ENCODE measurements at places on chromosomes 16 and 17.

GRCh38 chr17:83196973-83197880, 117.8 kb downstream of the METRNL start:
- DNase-seq = no peak

DNA sequence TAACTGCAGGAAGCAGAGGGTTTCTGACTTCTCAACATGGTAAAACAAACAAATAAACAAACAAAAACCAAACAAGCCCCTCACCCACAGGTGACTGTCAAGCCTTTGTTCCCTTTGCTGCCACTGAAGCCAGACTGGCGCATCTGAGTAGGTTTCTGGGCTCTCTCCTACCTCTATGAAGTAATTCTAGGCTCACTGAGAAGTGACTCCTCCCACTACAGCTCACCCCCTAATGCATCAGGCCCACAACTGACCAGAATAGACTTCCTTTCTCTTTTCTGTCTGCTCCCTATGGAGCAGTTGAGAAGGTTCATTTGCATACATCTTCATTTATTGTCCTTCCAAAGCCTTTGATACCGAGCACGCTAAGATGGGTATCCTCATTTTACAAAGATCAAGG, 77.0 kb upstream of the CCL2 start:
- no peak for DNase-seq

DNA sequence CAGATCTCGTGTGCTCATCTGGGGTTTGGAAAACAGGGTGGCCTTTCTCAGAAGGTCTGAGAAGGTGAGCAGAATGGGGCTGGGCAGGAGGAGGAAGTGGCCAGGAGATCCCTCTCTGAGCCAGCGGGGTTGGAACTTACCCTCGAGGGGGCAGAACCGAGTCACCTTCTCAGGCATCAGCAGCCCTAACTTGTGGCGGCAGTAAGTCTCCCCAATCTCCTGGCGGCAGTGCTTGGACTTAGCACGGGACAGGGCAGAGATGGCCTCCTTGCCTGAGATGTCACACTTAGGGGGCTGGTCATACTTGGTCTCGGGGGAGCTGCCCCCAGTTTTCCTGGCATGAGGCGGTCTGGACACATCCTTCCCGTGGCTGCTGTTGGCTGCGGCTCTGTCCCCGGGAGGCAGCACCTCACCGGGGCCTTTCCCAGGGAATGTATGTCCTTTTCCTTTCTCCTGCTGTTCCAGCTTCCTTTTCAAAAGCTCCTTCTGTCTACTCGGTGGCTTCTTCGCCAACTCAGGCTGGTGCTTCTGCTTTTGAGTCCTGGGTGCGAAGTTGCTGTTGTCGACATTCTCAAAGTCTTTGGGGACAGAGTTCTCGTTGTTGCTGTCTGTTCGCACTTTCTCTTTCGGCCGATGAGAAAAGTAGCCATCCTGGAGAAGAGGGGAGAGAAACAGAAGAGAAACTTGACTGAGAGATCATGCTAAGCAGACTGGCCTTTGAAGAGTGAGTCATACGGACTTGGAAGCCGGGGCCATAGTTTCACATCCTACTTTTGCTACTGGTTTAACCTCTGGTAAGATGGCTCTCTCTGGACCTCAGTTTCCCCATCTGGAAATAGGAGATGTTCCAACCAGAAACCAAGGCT, 211.7 kb downstream of the XYLT1 start:
- no peak for DNase-seq

GRCh38 chr16:11613381-11614303, 26.9 kb upstream of the LITAF start:
- DNase-seq = no peak

DNA sequence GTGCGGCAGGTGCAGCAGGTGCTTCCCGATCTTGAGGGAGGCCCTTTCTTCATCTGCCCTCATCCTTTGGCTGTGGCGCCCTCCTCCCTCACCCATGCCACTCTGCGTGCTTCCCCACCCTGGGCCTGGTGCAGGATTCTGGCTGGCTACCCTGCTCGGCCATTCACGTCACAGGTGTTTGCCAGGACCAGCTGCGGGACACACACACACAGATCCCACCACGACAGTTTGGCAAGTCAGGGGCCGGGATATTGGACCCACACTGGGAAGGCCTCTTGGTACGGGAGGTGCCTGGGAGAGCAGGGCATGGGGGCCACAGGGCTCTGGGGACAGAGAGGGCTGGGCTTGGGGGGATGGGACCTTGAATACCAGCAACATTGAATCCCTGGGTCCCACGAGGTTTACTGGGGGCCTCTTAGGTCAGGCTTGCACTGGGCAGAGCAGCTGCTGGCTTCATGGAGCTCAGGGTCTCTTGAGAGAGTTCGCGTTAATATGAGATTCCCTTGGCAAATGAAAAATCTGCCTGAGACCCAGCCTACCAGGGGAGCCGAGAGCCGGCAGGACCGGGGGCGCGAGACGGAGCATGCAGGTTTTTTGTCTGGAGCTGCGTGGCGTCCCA, 15.1 kb downstream of the ADCY7 start:
- DNase-seq = no peak

DNA sequence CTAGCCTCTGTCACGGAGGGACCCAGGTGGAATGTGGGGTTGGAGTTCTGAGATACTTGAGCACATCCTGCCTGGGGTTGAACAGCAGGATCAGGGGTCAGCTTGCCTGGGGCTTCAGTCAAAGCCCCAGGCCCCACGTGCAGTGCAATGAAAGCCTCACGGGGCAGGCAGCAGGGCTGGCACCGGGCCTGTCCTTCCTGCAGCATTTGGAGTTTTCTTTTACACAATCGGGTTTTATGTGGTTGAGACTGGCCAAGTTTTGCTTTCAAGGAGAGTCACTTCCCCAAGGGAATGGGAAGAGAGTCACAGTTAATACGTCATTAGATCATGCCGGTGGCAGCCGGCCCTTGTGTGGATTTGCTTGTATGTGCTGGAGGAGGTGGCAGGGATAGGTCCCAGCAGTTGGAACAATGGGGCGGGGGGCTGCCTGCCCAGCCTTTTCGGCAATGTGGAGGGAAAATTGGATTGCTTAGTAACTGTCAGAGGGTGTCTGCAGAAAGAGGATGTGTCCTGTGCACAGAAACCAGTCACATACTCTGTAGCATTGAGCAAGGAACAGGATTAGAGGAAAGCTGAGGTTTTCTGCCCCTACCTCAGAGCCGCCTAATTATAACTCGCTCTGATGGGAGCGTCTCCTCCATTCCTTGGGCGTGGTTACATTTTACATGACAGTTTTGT, 4.5 kb downstream of the RMI2 start:
- no peak for DNase-seq

GRCh38 chr17:62724398-62725146, 83.5 kb downstream of the MARCHF10 start:
- DNase-seq = no peak

DNA sequence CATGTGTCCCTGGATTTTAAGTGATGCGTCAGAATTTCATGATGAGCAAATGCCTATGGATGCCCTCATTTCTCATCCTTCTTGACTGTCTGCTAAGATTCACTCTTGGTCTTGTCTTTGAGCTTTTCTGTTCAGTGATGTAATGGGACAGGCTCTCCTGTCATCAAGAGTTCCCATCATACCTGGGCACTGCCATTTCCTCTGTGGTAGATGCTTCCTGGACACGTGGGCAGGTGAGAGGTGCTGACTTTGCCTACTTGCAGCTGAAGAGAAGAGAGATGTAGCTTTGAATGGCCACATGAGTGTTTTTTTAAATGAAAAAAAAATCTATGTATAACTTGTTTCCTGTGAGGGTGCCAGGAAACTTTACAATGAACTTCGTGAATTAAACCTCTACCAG, 557.7 kb downstream of the MAF start:
- DNase-seq = no peak

DNA sequence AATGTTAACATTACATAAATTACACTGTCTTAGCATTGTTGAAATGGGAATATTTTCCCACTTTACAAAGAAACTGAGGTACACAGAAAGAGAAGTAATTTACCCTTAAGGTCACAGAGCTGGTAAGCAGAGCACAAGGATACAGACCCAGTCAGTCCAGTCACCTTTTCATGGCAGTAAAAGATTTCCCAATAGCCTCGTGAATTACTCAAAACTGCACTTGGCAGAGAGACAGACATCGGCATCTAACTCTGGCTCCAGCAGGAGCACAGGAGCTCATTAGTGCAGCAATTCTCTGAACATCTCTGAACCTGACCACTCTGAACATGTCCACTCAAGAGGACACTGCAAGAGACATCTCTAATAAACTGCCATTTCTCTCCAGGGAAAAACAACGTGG, 3.1 kb downstream of the TEX2 start:
- no peak for DNase-seq

DNA sequence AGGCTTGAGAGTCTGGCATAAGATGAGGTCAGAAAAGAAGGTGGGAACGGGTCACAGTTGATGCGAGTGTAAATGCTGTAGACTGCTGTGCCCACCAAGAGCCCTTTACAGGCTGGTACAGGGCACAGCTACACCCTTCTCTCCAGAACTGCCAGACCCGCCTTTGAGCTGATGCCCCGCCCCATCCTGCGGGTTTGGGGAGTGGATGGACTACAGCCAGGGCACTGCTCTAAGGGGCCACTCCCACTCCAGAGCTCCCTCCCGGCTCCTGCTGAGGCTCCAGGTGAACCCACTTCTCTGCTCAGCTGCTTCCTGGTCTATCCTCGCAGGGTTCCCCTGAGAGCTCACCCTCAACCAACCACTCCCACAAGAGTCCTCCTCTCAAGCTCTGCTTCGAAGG, 12.3 kb downstream of the MEIOB start:
- no peak for DNase-seq

GRCh38 chr17:4960279-4960922, 7.2 kb downstream of the SPAG7 start:
- DNase-seq = no peak

GRCh38 chr16:89917773-89918452, 749 bp upstream of the MC1R start:
- DNase-seq = peak; percentile 64
